NCI-H1417 treated with DMSO at 0.1 percent for 48 hours (cell line): ENCODE measurements at places on chromosomes 4 and X.

DNA sequence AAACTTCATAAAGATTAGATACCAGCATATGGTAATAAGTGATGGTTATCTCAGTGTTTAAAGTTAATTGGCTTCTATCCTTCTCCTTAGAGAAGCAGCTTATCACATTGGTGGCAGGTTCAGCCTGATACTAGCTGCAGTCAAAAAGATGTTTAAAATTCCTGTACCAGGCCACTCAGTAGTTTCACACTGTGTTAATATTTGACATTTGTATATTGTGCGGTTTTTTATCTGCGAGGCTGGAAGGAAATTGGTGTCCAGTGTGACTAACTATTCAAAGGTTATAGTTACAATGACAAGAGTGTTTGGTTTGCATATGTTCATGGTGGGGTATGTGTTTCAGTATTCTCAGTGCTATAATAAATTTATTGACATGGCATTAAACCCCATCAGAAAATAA, 27.5 kb upstream of the TBC1D8B start:
- DNase-seq = no peak

DNA sequence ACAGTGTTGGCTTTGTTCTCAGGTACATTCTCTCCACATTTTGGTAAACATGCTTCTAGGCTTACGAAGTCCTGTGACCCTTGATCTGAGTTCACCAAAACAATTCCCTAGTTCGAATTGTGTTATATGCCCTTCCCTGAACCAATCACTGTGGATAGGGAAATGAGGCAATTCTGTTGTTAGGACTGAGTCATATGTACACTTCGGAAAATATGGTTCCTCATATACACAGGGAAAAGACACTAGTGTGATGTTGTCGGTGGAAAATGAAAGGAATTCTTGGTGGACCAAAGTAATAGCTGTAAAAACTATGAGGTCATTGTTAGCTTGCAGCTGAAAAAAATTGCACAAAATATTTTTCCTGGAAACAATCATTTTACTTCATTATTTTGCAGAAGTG, 46.6 kb upstream of the MAGEC2 start:
- no peak for DNase-seq

- no peak for DNase-seq
These were observed 28.4 kb upstream of the TADA2B start for GRCh38 chr4:7014815-7015214.

- DNase-seq = no peak
These were observed 35.9 kb downstream of the ANTXR2 start for GRCh38 chr4:80036949-80037685.

GRCh38 chrX:21747558-21747957, 10.4 kb downstream of the SMPX start:
- no peak for DNase-seq

- DNase-seq = no peak
These were observed 83.6 kb downstream of the NBDY start for GRCh38 chrX:56812515-56813105.

- DNase-seq = no peak
These were observed 42.4 kb downstream of the HTR2C start for GRCh38 chrX:114626323-114626722.

GRCh38 chr4:73864961-73865360, 4.2 kb upstream of the CXCL1 start:
- no peak for DNase-seq

- DNase-seq = no peak
These were observed 143.4 kb downstream of the CDS1 start for GRCh38 chr4:84726356-84726755.

- DNase-seq = no peak
These were observed 145.4 kb upstream of the LCORL start for GRCh38 chr4:18166925-18167324.

- no peak for DNase-seq
These were observed 890.0 kb upstream of the FRG1 start for GRCh38 chr4:189050643-189051042.

DNA sequence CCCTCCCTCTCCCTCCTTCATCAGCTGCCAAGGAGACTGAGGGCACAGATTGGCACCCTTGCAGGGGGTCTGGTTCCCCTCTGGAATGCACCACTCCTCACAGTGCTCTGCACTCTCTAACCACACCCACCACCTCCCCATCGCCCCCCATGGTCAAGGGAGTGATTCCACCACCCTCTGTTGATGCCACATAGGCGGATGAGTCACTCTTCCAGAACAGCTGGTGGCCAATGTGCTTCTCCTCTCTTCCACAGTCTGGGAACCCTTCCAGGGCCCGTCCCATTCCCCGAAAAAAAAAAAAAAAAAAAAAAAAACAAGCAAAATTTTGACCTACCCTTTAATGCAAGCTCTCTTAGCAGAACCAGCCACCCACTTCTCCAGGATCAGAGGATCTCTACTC, 341.3 kb upstream of the KLF3 start:
- no peak for DNase-seq

DNA sequence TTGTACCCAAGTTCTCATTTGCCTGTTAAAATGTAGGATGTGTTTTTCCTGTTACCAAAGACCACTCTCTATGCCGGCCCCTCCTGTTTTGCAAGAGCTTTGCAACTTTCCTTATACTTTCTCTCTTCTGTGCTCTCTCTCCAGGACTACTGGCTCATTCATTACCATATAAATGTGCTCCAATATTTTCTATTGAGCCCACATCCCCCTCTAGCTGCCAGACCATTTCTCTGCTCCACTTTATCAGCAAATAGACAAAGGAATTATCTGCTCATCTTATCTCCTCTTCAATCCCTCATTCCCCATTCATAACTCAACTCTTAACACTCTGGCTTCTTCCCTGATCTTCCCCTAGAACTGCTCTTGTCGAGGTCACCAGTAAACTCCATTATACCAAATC, 33.6 kb downstream of the RPGR start:
- no peak for DNase-seq

DNA sequence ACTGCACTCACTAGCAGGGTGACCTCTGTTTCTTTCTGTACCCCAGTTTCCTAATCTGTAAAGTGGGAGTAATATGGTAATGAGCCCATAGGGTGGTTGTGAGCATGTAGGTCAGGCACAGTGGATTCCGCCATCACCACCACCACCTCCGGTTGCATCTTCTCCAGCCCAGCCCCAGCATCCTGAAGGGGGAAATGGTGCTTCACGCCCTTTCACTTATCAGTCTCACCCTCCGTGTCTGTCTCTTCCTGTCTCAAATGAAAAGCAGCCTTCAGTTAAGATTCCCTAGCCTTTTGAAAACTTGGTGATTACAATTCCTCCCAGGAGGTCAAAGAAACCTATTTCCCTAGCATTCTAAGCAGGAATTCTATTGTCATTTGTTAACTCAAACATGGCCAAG, 16.9 kb upstream of the XPNPEP2 start:
- no peak for DNase-seq

DNA sequence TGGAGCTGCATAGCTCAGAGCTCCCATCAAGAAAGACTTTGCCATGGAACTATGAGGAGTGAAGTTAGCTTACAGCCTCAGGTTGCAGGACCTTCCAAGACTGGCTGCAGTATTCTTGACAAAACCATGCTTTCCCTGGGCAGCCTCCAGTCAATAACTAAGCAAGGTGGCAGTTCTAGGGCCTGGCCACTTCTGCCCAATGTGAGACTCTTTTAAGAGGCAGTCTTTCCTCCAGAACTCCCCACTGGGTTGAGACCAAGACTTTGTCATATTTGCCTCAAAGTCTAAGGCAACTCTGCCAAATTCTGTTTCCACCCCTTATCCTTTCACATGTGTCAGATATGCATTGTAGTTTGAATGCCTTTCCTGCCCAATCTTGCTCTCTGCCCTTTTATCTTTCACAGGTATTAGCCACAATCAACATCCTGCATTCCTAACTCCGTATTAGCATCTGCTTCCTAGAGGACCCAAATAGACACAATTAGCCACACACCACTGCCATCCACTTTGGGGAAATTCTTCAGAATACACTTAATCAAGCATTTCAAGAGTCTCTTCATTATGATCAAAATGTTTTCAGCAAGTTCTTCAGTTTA, 17.7 kb upstream of the SLC25A43 start:
- DNase-seq = no peak

- no peak for DNase-seq
These were observed 180.6 kb upstream of the MAP3K15 start for GRCh38 chrX:19695884-19696283.

- no peak for DNase-seq
These were observed 209.3 kb downstream of the CHIC2 start for GRCh38 chr4:53854991-53855568.

- no peak for DNase-seq
These were observed 2.0 kb downstream of the PGK1 start for GRCh38 chrX:78105944-78106650.

DNA sequence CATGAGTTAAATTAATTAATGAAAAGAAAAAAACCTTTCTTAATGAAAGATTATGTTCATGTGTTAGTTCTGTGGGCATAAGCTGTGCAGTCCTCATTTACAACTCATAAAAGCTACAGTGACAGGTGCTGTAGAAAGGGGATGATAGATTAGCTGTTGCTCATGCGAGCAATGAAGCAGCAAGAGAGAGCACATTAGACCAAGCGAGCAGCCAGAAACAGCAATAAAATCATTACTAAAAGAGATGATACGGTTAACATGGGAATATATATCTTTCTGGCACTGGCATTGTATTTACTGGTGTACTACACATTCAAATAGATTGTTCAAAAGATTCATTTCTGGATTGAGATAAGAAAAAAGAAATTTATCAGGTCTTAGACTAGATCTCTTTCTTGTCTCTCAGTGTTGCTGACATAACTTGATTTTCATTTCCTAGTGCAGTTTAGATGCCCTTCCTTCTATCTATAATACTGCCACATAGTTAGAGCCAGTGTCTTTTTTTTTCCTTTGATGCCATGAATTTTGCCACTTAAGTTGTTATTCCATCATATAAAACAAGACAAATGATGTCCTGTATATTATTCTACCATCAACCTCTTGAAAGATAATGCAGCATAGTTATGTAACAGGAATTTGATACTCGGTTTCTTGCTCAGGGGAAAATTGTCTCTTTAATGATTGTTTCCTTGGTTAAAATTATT, 164.6 kb downstream of the BANK1 start:
- DNase-seq = no peak

GRCh38 chr4:157992038-157992705, 180.7 kb downstream of the GASK1B start:
- DNase-seq = peak; percentile 52

GRCh38 chr4:138205531-138206233, 36.5 kb downstream of the SLC7A11 start:
- no peak for DNase-seq

GRCh38 chr4:55277011-55277410, 69.0 kb upstream of the SRD5A3 start:
- DNase-seq = no peak

DNA sequence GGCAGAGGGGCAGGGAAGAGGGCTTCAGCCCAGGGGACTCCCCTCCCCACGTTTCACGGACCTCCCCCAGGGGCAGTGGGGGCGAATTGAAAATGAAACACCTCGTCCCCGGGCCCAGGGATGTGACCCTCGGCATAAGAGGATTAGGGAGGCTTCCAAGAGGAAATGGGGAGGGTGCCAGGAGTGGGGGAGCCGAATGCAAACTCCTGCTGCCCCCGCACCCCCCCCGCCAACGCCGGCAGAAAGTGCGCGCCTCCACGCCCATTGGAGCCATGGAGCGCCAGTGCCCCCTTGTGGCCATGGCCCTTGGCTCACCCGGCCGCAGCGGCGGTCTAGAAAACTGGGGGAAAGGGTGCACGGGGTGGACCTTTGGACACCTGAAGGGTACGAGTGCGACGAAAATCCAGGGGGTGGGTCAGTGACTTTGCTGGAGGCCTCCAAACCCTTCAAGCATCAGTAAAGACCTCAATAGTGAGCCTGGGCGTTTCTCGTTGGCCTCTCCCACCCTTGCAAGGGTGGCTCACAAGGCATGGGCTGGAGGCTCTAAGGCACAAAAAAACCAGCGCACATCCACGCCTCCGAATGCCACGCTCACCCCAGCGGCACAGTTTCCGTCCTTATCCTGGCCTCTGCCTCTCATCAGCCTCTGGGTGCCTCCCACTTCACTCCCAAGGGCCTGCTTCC, 120.8 kb upstream of the PJA1 start:
- no peak for DNase-seq

DNA sequence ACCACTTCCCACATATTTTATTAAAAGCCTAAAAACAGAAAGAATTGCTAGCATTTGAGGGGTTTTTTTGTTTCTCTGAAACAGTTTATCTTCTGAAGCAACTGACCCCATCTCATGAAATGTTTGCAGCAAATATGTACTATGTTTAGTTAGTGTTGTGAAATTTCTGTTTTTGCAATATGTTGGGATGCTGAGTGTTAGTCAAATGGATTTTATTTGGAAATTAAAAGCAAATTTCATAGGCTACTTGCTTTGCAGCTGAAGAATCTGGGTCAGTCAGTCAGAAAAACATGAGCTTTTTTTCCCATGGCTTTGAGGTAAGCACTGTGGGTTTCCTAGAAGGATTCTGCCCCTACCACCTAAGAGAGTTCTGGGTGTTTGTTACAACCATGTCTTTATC, 184.9 kb upstream of the DKK2 start:
- DNase-seq = no peak

- no peak for DNase-seq
These were observed 55.1 kb upstream of the F9 start for GRCh38 chrX:139475432-139475831.

DNA sequence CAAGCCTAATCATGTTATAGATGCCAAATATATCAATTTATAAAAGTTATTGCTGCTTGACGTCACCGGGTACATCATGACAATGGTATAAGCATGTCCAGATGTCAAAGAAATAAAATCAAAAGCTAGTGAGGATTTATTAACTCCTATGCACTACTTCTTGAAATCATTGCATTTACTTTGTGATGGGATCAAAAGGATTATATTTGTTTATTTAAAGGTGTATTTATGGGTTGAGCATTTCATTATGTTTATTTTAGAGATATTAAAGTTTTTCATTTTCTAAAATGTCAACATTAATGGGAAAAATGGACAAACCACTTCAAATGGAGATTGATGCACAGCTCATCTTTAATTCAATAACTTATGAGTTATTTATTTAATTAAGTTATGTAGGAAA, 277.8 kb downstream of the EPHA5 start:
- no peak for DNase-seq

GRCh38 chr4:1669850-1670249, 14.3 kb downstream of the FAM53A start:
- no peak for DNase-seq

GRCh38 chrX:109880629-109881028, 122.3 kb upstream of the TMEM164 start:
- DNase-seq = no peak

- no peak for DNase-seq
These were observed 160.3 kb downstream of the AFAP1 start for GRCh38 chr4:7779432-7779768.

DNA sequence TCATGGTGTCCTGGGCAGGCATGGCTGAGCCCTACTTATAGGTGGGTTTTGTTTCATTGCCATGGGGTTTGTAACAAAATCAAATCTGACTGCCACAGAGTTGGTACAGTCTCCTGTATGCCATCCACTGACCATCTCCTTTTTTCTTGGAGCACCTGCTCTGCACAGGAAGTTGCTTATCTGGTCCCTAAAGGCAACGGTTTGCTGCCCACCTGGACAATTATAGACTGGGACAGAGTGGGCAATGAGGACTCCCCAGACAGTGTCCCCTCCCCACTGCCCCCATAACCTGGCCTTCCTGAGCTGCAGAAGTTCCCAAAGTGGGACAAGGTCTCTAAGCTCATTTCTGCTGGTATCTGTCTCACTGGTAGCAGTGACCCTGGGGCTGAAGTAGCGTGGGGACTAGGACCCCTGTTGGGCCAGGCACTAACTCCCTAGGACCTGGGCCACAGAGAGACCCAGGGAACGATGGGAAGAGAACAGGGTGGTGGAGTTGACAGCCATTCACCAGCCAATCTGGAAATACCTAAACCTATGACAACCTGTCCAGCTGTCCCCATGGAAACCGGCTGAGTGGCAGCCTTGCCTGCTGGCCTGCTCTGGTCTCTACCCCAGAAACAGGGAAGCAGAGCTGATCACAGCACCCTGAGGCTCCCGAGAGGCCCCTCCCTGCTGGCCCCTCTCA, 64.7 kb downstream of the WFS1 start:
- no peak for DNase-seq
